ENCODE measurements at places on chromosomes 16 and 17.

DNA sequence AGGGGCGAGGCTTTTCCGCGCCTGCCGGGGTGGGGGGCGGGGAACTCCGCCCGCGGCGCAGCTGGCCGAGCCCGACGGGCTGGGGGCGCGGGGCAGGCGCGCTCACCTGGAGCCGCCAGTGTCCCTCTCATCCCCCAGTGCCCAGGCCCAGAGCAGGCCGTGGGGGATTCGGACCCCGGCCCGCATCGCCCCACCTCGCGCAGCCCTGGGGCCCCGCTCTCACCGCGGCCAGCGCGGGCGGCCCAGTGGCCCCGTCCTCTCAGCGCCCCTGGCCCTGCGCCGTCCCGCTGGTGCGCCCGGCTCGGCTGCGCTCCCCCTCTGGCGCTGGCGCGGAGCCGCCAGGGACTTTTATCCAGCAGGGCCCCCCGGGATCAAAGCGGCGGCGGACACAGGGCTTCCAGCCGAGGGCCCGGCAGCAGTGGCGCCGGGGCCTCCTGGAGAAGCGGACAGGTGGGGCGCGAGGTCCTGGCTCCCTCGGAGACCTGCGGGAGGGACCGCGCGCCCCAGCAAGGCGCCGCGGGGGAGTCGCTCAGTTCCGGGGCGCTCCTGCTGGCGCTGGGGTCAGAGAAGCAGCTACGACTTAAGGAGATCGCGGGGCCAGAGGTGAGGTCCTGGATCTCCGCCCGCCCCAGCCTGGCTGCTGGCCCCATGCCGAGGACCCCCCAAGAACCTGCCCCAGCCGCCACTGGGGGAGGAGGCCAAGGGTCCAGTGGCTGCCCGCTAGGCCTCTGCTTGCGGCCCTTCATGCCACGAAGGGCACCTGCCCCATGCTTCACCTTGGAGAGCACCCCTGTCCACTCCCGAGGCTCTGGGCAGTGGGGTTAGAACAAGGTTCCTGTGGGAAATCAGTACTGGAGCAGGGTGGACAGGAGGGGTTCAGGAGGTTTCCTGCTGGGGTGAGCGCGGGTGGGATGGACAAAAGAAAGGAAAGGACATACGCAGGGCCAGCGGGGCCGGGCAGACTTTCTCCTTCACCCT, 823 bp upstream of the NOTUM start:
- no peak for DNase-seq

- no peak for DNase-seq
Observed at GRCh38 chr16:85048921-85049562, 21.4 kb downstream of the KIAA0513 start.

- DNase-seq: peak; percentile 55
Observed at GRCh38 chr17:43024407-43025289, at the start of gene RND2. TSS of gene RND2 (plus strand) at chr17:43025231. CDS start at chr17:43025348, 117 bp downstream.

DNA sequence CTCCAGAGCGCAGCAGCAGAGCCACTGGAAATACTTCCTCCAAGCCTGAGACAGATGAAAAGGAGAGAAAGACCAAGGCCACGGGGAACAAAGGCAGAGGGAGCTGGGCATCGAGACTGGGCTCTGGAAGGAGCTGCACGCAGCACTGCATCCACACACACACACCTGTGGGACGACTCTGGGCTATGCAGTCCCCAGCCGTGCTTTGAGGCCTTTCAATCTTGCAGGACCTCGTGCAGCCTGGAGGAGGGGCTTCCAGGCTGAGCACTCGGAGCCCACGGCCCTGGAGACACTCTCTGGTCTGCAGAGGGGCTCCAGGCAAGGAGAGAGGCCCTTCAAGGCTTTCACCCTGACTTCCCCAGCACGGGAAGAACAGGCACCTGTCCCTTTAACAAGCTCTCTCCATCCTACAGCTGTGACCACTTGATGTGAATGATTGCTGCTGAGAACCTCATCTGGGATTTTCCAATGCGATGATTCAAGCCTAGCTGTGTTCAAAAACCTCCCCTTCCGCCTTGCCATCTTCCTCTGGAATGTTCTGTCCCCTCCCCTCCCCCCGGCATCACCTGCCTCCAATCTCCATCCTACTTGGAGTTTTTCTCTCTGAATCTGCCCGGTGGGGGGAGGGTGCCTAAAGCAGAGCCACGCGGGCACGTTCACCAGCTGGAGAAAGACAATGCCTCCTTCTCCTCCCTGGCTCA, 37.5 kb downstream of the RBFOX3 start:
- DNase-seq: no peak

DNA sequence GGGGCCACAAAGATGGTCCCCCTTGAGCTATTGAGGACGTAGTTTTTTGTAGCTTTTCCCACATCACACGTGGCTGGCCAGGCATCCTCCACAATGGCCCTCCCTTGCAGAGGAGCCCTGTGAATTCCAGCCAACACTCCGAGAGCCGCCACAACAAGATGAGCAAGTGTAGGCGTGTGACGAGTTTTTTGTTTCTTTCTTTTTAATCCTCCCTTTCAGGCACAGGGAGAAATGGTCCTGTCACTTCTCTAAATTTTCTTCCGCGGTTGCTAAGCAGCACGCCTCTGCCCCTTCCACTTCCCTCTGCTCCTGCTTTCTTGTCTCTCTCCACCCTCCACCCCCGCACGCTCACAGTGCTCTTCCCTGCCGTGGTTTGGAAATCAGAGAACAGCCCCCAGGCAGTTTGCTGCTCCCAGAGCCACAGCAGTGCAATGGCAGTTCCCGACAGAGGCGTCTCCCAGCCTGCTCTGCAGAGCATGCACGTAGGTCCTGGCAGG, 68.0 kb upstream of the MRTFB start:
- DNase-seq: no peak

DNA sequence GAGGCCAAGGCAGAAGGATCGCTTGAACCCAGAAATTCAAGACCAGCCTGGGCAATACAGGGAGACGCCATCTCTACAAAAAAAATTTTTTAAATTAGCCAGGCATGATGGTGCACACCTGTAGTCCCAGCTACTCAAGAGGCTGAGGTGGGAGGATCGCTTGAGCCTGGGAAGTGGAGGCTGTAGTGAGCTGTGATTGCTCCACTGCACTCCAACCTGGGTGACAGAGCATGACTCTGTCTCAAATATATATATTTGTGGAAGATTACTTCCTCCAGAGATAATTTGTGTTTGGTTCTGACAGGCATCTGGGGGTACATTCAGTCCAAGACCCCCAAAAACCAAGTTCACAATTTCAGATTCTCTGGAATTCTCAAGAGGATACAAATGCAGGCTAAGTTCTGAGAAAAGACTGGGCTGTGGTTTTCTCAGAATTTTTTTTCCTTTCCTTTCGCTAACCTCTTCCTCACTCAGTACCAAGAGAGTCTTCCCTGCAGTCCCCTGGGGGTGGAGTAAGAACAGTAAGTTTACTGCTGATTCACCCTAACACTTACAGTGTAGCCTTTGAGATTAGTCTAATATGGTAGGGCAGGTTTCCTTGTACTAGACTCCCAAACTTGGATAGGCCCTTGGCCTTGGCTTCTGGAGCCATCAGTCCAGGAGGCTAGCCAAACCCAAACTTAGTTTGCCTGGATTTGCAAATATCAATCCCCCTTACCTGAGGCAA, 15.1 kb downstream of the GSDMB start:
- no peak for DNase-seq

- no peak for DNase-seq
Observed at GRCh38 chr17:69959283-69959682, 115.7 kb upstream of the KCNJ16 start.

GRCh38 chr17:15398291-15398690, 56.9 kb upstream of the TEKT3 start:
- no peak for DNase-seq

DNA sequence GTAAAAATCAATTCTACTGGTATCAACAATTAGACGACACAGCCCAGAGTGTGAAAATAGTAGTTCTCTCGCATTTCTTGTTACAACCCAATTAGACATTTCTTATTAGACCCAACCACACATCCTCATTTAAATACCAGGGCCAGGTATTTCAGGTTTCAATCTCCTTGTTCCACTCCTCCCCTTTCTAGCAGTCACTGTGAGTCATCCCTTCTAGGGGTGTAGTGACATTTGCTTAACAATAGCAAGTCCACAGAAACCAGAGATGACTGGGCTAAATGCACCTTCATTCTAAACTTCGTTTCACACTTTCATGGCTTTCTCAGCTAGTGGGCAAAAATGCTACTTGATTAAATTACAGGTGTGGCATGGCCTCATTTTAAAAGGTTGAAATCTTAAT, 116.9 kb upstream of the CACNG3 start:
- no peak for DNase-seq

GRCh38 chr17:49218941-49219913, 8.7 kb downstream of the ABI3 start:
- DNase-seq: no peak

DNA sequence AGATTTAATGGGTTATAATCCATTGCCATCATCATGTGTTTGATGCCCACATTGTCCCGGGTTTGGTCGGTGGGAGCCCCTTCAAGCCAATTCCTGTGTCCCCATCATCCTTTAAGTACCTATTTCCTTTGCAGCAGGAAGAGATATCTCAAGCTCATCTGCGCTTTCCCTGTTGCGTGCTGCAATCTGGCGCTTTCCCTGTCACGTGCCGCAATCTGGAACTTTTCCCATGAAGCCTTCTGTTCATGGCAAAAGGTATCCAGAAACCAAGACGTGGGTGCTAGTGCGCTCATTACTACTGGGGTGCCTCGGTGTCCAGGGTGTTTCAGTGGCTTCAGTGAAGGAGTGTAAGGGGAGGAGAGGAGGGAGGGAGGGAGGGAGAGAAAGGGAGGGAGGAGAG, 174.6 kb upstream of the ZNF469 start:
- DNase-seq: no peak

DNA sequence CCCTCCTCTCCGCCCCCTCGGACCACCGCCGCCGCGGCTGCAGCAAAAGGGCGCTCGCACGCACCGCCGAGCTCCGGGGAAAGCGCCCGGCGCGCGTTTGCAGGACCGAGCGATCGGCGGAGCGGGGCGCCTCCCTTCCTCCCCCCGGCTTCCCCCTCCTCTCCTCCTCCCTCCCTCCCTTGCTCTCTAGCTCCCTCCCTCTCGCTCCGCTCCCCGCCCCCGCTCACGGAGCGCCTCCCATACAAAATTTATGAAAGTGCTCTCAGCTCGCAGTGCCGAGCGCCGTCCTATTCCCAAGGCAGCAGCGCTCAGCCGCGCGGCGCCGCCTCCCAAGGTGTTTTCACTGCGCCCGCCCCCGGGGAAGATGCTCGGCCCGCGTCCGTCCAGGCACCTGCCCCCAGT, at the start of gene RTN4RL1:
RTN4RL1 (minus strand) TSS at position 115 of the 402 bp plus-strand sequence. CDS start 469 bp downstream, outside the sequence.
- peak; percentile 53 for DNase-seq

GRCh38 chr16:11597235-11598095, 10.7 kb upstream of the LITAF start:
- no peak for DNase-seq

GRCh38 chr17:77890771-77891170, 67.7 kb upstream of the TNRC6C start:
- DNase-seq: no peak

DNA sequence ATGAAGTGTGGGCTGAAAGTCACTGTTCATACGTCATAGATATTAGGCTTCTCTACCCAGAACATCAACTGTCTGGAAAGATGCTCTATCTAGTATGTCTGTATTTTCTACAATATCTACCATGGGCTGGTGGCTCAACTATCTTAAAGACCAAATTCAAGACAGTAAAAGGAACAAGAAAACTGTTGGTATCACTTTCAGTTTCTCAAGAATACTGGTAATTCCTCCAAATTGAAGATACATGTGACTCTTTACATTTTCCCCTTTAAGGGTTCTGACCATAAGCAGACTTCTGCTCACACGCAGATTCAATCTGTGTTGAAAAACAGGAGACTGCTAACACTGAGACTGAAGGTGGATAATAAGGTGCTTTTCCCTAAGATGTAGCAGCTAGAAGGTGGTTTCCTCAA, 24.2 kb downstream of the XPO6 start:
- DNase-seq: no peak

DNA sequence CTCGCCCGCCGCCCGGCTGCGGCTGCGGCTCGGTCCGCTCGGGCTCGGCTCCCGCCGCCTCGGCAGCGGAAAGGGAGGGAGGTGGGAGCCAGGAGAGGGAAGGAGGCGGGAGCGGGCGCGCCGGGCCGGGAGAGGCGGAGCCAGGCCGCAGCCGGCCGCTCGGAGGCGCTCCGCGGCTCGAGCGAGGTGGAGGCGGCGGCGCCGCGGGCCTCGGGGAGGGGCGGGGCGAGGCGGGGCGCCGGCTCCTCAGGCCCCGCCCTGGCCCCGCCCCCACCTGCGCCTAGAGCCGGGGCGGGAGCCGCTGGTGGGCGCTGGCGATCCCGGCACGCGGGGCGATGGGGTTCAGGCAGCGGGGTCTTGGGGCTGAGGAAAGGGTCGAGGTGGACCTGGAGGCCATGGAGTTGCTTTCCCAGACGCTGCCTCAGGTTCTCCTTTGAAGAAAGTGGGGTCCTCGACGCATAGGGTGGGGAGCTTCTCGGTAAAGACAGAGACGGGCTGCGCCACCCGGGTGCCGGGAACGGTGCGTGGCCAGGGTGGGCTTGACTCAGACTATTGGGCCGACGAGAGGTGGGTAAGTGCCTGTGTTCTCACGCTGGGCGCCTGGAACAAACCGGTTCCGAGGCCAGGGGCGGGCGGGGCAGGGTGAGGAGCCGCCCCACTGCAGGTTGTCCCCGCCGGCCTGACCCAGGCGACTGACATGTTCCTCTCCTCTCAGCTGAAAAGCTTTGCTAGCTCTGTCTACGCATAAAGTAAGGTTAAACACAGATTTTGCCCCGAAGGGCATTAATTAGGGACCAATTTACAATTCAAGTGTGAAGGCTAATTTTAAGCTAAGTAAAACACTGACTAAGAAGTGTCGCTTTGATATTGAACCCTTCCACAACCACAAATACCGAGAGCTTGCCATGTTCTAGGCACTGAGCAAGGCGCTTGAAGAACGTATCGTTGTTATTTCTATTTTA, at the start of gene CMTM4:
CMTM4 (minus strand) TSS at position 75 of the 962 bp plus-strand sequence. CDS start 218 bp downstream, outside the sequence.
- DNase-seq: peak; percentile 32

GRCh38 chr16:63752347-63752746, 1369.5 kb downstream of the CDH11 start:
- no peak for DNase-seq

GRCh38 chr17:62970610-62971009, 4.6 kb downstream of the TANC2 start:
- no peak for DNase-seq

DNA sequence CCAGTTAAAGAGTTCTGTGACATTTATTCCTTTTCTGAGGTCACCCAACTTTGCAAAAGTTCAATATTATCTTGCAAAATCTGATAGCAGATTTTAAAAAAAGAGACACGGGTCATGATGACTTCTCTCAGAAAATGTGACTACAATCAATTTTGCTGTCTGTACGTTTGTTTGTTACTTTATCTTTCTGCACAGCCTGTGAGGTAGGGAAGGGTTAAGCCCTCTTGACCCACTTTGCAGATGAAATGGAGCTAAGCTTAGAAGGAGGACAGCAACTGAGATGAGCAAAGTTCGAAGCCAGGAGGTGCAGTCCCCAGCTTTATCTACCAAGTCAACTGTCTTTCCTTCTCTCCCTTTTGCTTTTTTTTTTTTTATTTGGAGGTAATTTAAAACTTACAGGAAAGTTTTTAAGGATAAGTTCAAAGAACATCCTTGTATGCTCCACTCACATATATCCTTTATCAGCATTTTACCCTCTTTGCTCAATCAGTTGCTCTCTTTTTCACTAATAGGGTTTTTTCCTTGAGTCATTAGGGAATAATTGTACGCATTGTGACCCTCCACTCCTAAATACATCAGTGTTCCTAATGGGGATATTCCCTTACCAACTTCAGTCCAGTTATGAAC, 86.8 kb downstream of the MSI2 start:
- no peak for DNase-seq

- no peak for DNase-seq
Observed at GRCh38 chr17:41647038-41647813, 22.9 kb upstream of the KRT17 start.

- DNase-seq: no peak
Observed at GRCh38 chr16:14436401-14436955, 193.6 kb downstream of the PARN start.

Data from activated CD8-positive, alpha-beta memory T cell treated with anti-CD3 and anti-CD28 coated beads for 1 hour (primary cell).